Lower lobe of right lung (tissue), 2 donors: ENCODE measurements at places on chromosomes 13 and 19. TPM values are rescaled to one million over a fixed set of nuclear protein-coding genes. Genes with fewer than 3 reads are reported as not detected.

DNA sequence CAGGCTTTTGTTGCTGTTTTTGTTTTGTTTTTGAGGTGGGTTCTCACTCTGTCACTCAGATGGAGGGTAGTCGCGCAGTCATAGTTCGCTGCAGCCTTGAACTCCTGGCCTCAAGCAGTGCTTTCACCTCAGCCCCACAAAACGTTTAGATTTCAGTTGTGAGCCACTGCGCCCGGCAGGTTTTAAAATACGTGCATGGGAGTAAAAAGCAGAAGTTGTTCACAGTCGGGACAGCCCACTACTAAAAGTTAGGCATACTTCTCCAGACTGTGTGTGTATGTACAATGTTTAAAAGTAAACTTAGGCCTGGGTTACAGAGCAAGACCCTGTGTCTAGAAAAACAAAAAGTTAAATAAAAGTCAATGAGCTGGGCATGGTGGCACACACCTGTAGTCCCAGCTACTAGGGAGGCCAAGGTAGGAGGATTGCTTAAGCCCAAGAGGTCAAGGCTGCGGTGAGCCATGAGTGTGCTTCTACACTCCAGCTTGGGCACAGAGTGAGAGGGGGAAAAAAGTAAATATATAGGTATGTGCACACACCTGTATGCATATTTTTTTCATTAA lies 6.1 kb downstream of the SAFB start:
- H3K36me3 ChIP-seq = peaks cover 56% of the 10 kb centered on the region
- no peaks in the 10 kb centered on the region for H3K27me3 ChIP-seq
- no peak overlapping the region for H3K4me3 ChIP-seq
- H3K27ac ChIP-seq = no peak overlapping the region

GRCh38 chr19:16789238-16789637 lies 40.0 kb upstream of the SIN3B start:
- no peaks in the 10 kb centered on the region for H3K27me3 ChIP-seq
- no peaks in the 10 kb centered on the region for H3K4me1 ChIP-seq
- no peak for DNase-seq
- no peak overlapping the region for H3K27ac ChIP-seq
- H3K36me3 ChIP-seq = no peaks in the 10 kb centered on the region

DNA sequence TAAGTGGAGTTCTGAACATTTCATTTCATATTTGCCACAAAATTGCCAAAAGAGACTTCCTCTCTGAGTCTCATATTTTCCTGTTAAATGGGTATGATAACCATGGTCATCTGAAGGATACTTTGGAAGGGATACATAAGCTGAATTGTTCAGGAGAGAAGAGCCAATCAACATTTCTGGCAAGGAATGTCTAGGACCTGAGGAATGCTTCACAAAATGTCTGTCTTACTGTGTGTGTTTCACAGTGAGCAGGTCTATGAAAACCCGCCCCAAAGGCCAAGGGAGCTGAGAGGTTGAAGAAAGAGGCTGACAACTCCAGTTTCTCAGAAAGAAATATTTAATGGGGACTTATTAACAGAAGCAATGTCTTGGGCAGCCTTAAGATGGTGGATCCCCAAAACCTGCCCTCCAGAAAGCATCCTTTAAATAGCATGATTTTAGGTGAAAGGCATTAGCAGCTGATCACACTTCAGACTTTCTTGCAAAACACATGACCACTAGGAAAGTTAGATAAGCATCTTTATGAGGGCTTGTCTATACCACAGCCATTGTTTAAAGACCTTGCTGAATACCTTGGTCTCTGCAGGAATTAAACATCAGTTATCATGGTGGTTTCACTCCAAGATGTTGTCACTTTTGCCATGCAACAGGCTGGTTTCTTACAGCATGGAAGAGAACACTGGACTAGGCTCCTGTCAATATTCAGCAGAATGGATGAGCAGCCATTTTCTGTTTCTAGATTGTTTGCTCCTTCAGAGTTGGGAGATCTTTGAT lies 78.9 kb downstream of the TNFSF11 start:
- DNase-seq = no peak
- no peak overlapping the region for H3K4me3 ChIP-seq
- no peaks in the 10 kb centered on the region for H3K36me3 ChIP-seq

DNA sequence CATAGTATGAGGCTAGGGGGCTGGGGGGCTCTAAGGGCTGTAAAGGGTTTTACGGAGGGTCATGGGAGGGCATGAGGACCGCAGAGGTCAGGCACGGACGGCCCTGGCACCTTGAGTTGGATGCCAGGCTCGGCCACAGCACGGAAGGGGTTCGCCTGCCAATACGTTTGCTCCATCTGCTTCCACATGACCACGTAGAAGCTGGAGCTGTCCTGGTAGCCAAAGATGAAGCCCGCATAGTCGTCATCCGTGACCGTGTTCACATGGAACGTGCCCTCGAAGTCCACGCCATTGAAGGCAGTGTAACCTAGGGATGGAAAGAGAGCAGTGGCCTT lies 6.4 kb downstream of the COMP start:
- H3K4me1 ChIP-seq = peaks cover 32% of the 10 kb centered on the region
- H3K4me3 ChIP-seq = no peak overlapping the region

TEX26 gene
- total RNA-seq = 0.27 TPM

FREM2 gene
- 14.5 TPM for total RNA-seq

DNA sequence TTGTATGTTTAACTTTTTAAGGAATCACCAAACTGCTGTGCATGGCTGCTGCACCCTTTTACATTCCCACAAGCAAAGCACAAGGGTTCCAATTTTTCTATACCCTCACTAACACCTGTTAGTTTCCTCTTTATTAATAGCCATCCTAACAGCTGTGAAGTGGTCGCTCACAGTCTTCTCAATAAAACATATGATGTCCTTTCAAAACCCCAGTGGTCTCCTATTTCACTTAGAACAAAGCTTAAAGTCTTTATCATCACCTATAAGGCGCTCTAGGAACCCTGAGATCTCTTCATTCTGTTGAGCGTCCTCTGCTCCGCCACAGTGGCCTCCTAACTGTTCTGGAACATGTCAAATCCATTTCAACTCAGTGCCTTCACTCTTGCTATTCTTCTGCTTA lies 400.5 kb downstream of the KLF12 start:
- no peak for DNase-seq
- no peaks in the 10 kb centered on the region for H3K36me3 ChIP-seq
- no peak overlapping the region for H3K4me3 ChIP-seq
- H3K27me3 ChIP-seq = no peaks in the 10 kb centered on the region
- no peak overlapping the region for H3K27ac ChIP-seq
- no peaks in the 10 kb centered on the region for H3K4me1 ChIP-seq

DNA sequence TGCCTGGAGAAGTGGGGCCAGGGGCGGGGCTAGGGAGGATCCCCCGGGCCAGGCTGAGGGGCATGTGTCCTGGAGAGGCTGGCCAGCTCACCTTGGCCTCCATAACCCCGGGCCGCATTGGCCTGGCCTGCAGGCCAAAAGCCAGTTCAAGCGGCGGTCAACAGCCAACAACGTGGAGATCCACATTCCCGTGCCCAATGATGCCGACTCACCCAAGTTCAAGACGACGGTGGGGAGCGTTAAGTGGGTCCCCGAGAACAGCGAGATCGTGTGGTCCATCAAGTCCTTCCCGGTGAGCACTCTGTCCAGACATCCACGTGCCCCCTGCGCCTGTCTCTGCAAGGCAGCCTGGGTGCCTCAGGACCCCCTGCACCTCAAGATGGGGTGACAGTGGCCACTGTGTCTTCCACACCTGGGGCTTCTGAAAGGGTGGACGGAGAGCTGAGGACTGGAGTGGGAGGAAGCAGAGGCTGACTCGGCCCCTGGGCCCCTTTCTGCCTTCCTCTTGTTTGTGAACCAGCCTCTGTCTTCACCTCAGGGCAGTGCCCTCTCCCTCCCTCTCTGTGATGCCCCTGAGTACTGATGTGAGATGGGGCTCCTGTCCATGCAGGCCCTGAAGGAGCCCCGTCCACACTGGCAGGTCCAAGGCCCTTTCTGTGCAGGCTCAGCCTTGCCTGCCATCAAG lies 31.1 kb downstream of the AP1M1 start:
- H3K4me3 ChIP-seq = no peak overlapping the region
- DNase-seq = no peak
- H3K36me3 ChIP-seq = peaks cover 98% of the 10 kb centered on the region
- H3K4me1 ChIP-seq = no peaks in the 10 kb centered on the region

URAD gene
- not detected for total RNA-seq

KIR3DL2 gene
- not detected for total RNA-seq

DNA sequence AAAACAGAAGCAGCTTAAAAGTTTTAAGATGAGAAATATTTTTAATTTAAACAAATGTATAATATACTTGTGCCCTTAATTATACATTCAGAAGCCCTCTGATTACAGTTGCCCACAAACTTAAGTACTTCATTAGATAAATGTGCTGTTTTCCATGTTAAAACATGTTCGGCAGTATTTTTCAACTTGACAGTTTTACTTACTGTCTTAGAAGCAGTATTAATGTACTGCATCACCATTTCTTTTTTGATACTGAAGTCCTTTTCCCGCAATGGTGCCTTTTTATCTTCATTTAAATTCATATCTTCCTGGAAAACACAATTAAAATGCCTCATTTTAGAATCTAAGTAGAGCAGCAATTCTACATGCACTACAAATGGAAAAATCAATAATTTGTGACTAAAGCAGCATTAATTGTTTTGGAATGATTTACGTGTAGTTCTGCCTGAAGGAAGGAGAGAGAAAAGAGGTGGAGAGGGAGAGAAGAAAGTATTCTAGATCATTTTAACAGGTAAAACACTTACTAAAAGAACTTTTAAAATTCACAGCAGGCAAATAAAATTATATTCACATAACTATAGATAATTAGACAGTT lies 70.2 kb downstream of the DIAPH3 start:
- no peaks in the 10 kb centered on the region for H3K36me3 ChIP-seq
- no peak for DNase-seq
- no peaks in the 10 kb centered on the region for H3K27me3 ChIP-seq
- H3K27ac ChIP-seq = no peak overlapping the region
- H3K4me1 ChIP-seq = no peaks in the 10 kb centered on the region
- no peak overlapping the region for H3K4me3 ChIP-seq

- H3K27me3 ChIP-seq = no peaks in the 10 kb centered on the region
- H3K27ac ChIP-seq = no peak overlapping the region
- no peaks in the 10 kb centered on the region for H3K4me1 ChIP-seq
Measured at GRCh38 chr13:108313382-108313781, 43.9 kb downstream of the TNFSF13B start.

RFPL4AL1 gene
- not detected for total RNA-seq

GRCh38 chr13:79459906-79460305 lies 21.0 kb upstream of the NDFIP2 start:
- no peaks in the 10 kb centered on the region for H3K27me3 ChIP-seq
- no peaks in the 10 kb centered on the region for H3K36me3 ChIP-seq
- DNase-seq = no peak
- H3K4me1 ChIP-seq = no peaks in the 10 kb centered on the region
- H3K27ac ChIP-seq = no peak overlapping the region

ADAMTSL5 gene
- total RNA-seq = 3.3 TPM

DNA sequence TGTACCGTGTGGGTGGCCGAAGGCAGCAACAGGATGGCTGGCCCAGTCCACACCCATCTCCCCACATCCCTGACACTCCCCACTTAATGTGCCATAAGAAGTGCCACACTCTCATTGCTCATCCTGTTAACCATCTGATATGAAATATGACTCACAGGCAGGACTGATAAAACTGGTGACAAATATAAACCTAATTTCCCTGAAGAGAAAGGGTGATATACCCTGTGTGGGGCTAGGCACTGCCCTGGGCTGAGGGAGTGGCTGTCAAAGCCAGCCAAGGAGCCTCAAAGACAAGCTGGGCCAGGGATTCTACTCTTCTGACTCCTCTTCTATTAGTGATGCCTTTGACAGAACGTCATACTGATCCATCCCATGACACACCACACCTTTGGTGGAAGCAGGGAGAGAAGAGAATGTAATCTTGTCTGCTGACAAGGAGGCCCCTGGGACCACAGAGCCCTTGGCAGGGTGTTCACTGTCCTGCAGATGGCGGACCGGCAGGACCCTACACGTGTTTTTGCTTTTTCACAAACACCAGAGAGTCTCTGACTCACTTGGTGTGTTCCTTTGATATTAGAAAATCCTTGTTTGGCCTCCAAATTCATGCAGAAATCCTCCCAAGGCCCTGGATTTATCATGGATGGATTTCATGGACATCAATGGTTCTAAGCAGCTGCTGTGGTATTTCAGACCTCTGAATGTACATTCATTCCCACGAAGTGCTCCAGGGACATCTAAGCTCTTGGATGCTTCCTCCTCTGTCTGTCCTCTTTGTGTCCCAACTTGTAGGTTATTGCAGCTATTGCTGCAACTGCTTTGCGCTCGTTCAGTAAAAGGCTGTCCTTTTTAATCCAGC lies 98.0 kb upstream of the WASF3 start:
- H3K27me3 ChIP-seq = no peaks in the 10 kb centered on the region
- peaks cover 8% of the 10 kb centered on the region for H3K4me1 ChIP-seq
- H3K27ac ChIP-seq = no peak overlapping the region
- no peaks in the 10 kb centered on the region for H3K36me3 ChIP-seq

GRCh38 chr19:3671680-3672574 lies 28.3 kb downstream of the PIP5K1C start:
- H3K36me3 ChIP-seq = peaks cover 3% of the 10 kb centered on the region
- peak overlapping the region; percentile 83 for H3K27ac ChIP-seq
- DNase-seq = no peak
- H3K4me3 ChIP-seq = peak overlapping the region; percentile 36

CEACAM7 gene
- not detected for total RNA-seq

DNA sequence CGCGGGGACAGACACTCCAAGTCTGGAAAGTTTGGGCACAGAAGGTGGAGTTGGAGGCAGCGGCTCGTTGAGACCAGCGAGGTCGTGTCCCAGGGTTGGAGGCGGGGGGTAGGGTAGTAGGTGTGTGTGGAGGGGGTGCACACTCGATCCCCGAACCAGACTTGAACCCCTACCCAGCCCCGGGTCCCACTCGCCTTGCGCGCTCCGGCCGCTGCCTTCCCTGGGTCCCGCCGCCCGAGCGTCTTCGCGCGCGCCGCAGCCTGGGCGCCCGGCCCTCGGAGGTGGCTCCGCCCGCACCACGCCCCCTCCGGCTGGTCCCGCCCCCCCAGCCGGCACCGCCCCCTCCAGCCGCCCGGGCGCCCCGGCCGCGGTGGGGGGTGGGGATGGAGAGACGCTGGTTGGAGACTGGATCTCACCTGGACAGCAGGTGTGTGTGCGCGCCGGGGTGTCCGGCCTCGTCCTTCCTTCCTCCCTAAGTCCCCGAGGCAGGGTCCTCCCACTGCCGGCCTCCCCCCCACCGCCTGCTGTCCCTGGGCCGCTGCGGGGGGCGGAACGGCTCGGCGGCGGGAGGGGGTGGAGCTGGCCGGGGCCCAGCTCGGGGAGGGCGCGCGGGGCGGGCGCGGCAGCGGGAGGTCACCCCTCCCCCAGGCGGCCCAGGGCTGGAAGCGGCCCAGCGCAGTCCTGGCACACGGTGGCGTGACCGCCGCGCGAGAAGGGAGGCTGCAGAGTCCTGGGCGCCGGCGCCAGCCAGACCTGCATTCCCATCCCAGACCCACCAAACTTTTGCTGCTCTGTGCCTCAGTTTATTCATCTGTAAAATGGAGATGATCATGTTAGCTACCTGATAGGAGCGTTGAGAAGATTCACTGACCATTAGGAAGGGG lies at the start of gene KANK2:
TSS of gene KANK2 (minus strand) at position 255 of the 884 bp plus-strand sequence. CDS start 3,034 bp downstream, outside the sequence.
- H3K4me1 ChIP-seq = peaks cover 54% of the 10 kb centered on the region
- peaks cover 53% of the 10 kb centered on the region for H3K36me3 ChIP-seq
- peak within 1 kb of the TSS; percentile 68 for H3K4me3 ChIP-seq
- peak; percentile 89 for DNase-seq
- peak within 1 kb of the TSS; percentile 76 for H3K27ac ChIP-seq
